ENCODE measurements at places on chromosomes 6 and 20.

DNA sequence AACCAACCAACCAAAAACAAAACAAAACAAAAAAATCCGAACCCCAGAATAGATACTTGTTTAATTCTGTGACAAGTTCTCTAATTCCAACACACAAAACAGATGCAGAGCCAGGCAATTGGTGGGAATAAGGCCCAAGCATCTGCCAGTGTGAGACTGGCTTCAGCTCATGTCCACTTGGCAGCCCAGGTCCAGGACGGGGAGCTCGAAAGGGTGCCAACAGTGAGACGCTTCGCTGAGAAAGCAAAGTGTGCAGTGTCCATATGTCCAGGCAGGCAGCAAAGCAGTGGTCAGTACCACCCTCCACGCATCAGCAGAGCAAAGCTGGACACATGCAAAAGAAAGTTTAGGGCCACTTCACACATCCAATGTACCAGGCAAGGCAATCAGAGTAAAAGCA is 102.9 kb downstream of the RALGAPA2 start:
- no peak for DNase-seq
- H3K27me3 ChIP-seq, result no peaks in the 10 kb centered on the region
- H3K4me3 ChIP-seq, result no peak overlapping the region
- H3K36me3 ChIP-seq, result no peaks in the 10 kb centered on the region

GRCh38 chr6:21800948-21801438 is 207.4 kb downstream of the SOX4 start:
- no peaks in the 10 kb centered on the region for H3K36me3 ChIP-seq
- H3K4me3 ChIP-seq, result no peak overlapping the region
- H3K27ac ChIP-seq, result no peak overlapping the region
- no peaks in the 10 kb centered on the region for H3K4me1 ChIP-seq
- H3K27me3 ChIP-seq, result no peaks in the 10 kb centered on the region

DNA sequence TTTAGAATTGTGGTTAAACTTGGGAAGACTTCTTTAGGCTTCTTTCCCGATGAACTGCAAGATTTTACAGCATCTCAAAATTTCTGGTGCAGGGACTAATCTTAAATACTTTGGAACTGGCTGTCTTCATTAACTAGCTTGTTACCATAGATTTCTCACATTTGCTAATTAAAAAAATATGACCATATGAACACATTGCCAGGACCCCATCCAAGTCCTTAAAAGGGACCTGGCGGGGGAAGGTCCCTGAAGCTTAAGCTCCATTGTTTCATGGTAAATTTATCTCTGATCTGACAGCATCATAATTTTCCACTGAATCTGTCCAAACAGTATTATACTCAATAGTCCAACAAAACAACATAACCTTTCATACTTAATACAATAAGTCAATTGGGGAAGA is 517.8 kb upstream of the FLRT3 start:
- no peak overlapping the region for H3K27ac ChIP-seq
- H3K36me3 ChIP-seq, result no peaks in the 10 kb centered on the region
- no peaks in the 10 kb centered on the region for H3K27me3 ChIP-seq
- no peak for DNase-seq
- H3K4me3 ChIP-seq, result no peak overlapping the region
- H3K4me1 ChIP-seq, result no peaks in the 10 kb centered on the region

DNA sequence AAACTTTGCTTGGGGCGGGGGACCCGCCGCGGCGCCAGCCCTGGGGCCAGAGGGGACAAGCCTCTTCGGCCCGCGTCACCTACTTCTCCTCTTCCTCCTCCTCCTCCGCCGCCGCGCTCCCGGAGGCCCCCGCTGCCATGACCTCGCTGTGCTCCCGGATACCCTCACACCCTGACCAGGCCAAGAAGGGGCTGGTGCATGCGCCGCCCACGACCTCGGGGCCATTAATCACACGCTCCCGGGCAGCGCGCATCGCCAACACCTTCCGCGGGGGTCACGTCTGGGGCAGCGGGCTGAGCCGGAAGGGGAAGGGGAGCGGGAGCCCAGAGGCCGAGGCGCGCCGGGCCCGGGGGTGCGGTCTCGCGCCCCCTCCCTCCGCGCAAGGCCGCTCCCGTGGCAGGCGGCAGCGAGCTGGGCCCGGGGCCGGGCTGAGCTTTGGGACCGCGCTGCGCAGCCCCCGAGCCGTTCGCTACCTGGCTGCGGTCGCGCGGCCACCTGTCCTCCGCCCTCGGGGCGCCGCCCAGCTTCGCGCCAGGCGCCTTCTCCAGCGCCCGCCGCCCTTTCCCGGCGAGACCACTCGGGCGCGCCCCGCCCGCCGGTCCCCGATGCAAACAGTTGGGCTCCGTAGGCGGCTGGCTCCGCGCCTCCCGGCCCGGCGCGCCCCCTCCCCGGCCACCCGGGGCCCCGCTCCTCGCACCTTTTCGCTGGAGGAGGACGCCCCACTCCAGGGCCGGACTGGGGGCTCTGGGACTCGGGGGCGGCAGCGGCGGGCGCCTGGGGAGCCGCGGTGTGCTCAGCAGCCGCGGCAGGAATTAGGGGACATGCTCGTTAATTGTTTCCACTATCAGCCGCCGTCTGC is 575 bp upstream of the CNR1 start:
- H3K27ac ChIP-seq, result no peak overlapping the region
- H3K4me1 ChIP-seq, result peaks cover 4% of the 10 kb centered on the region
- H3K27me3 ChIP-seq, result peaks cover 16% of the 10 kb centered on the region
- DNase-seq, result no peak
- no peaks in the 10 kb centered on the region for H3K36me3 ChIP-seq

- no peaks in the 10 kb centered on the region for H3K4me1 ChIP-seq
- DNase-seq, result no peak
- no peaks in the 10 kb centered on the region for H3K36me3 ChIP-seq
- H3K27ac ChIP-seq, result no peak overlapping the region
Observed at GRCh38 chr6:144867761-144868160, 582.6 kb downstream of the UTRN start.

GRCh38 chr6:39344821-39345280 is 22.3 kb upstream of the KCNK16 start:
- H3K4me3 ChIP-seq, result no peak overlapping the region
- DNase-seq, result no peak
- no peak overlapping the region for H3K27ac ChIP-seq
- no peaks in the 10 kb centered on the region for H3K36me3 ChIP-seq
- H3K4me1 ChIP-seq, result no peaks in the 10 kb centered on the region

DNA sequence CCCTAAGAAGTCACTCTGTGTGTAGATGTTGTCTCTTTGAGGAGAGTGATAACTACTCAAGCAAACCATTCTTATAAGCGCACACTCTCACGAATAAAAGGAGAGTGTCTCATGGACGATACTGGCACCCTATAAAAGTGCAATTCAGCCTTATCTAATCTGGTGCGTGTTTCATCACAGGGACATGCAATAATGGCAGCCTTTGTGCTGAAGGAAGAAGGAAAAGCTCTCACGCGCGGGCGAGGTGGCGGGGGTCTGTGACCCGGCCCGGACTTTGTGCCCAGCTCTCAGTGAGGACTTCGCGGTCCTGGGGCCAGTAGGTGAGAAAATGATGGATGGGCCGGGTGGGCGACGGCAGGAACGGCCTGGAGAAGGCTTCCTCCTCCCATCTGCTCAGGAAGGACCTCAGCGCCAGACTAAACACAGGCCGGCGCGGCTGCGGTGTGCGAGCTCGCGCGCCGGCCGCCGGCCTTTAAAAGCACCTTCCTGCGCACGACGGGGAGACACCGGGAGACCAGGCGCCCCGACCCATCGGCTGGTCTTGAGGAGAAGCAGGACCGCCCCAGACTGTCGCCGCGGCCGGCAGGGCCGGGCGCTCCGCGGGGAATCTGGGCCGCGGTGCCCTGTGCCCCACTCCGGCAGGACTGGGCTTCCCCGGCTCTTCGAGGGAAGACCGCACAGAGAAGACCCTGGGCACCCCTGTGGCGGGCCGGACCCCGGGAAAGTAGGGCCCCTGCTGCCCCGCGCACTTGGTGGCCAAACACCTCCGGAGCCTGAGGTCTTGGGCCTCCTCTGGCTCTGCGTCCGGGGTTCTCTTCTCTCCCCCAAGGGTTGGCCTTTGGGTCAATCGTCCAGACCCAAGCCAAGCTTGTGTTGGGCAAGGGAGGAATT is 8.3 kb upstream of the FOXC1 start:
- H3K27ac ChIP-seq, result no peak overlapping the region
- H3K4me3 ChIP-seq, result no peak overlapping the region
- H3K4me1 ChIP-seq, result peaks cover 21% of the 10 kb centered on the region
- no peak for DNase-seq

DNA sequence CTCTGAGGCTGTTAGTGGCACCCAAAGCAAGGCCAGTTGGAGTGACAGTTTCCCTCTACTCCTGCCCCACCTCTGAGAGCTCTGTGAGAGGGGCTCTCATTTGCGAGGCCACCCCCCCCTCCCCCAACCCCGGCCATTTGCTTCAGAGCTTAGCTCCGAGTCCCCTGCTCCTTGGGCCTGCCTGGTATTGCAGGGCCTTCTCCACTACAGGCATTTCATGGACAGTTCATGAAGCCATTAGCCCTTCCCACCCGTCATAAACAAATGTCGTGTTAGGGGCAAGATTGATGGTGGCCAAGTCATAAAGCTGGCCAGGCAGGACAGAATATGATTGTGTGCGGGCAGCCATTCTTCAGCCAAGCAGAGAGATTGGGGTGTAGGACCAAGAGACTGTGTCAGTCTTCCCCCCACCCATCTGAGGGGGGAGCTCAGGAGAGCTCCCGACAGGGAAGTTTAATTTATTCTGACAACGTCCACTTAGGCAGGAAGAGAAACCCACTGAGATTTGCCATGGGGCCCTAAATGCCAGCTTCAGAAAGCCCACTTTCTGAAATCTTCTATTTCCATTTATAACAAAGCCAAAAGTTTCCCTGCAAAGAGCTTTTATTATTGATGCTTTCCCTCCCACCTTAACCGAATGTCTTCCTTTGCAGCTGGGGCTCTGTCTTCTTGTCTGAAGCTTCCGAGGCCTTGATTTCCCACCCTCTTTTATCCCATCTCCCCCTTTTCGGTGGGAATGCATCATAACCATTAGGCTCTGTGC is 7.2 kb downstream of the FOXC1 start:
- H3K27ac ChIP-seq, result no peak overlapping the region
- H3K36me3 ChIP-seq, result no peaks in the 10 kb centered on the region
- H3K4me3 ChIP-seq, result no peak overlapping the region
- peaks cover 27% of the 10 kb centered on the region for H3K4me1 ChIP-seq

GRCh38 chr20:55919319-55919718 is 86.0 kb downstream of the CBLN4 start:
- H3K27ac ChIP-seq, result no peak overlapping the region
- DNase-seq, result no peak
- no peak overlapping the region for H3K4me3 ChIP-seq
- H3K36me3 ChIP-seq, result no peaks in the 10 kb centered on the region
- H3K27me3 ChIP-seq, result no peaks in the 10 kb centered on the region

DNA sequence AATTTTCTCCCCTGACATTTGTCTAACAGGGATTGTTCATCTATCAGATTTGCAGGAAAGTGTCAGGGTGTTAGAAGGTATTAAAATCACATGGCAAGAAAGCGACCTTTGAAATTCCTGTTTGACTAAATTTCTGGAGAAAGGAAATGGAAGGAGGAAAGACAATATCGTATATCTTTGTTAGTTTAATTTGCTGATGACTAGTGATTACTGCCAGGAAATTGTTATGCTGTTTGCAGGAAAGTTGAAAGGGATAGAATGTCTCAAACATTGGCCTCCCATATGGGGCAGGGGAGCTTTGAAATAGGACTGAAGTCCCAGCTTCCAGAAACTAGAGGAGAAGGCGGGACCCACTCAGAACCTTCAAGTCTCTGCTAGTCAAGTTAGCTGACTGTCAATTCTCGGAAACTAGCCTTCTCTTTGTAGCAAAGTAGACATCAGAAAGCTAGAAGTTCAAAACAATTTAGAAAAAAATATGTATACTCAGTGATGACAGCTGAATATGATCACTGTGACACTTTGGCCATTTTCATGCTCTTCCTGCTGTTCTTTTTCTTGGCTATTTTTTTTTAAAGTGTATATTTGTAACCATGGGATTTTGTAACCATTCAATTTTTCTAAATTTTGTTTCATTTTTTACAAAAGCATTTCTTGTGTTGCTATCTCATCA is 53.4 kb upstream of the RALGAPA2 start:
- no peak overlapping the region for H3K4me3 ChIP-seq
- no peak overlapping the region for H3K27ac ChIP-seq
- H3K36me3 ChIP-seq, result no peaks in the 10 kb centered on the region
- DNase-seq, result no peak
- no peaks in the 10 kb centered on the region for H3K27me3 ChIP-seq

GRCh38 chr20:11060423-11061185 is 386.8 kb upstream of the JAG1 start:
- no peaks in the 10 kb centered on the region for H3K27me3 ChIP-seq
- no peak overlapping the region for H3K4me3 ChIP-seq
- H3K27ac ChIP-seq, result no peak overlapping the region
- H3K36me3 ChIP-seq, result no peaks in the 10 kb centered on the region

GRCh38 chr6:157046776-157047175 is 269.6 kb downstream of the ARID1B start:
- H3K27ac ChIP-seq, result no peak overlapping the region
- H3K27me3 ChIP-seq, result no peaks in the 10 kb centered on the region
- no peak overlapping the region for H3K4me3 ChIP-seq
- no peaks in the 10 kb centered on the region for H3K36me3 ChIP-seq
- H3K4me1 ChIP-seq, result no peaks in the 10 kb centered on the region
- DNase-seq, result no peak

DNA sequence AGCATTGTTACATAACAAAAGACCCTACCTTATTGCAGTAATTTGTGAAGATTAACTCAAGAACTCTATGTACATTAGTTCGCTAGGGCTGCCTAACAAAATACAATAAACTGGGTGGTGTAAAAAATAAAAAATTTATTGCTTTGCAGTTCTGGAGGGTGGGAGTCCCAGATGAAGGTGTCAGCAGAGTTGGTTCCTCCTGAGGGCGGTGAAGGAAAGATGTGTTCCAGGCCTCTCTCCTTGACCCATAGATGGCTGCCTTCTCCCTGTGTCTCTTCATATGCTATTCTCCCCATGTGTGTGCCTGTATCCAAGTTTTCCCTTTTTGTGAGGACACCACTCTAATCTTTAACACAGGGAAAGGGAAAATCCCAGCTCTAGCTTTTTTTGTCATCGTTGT is 305 bp upstream of the VNN1 start:
- H3K4me3 ChIP-seq, result no peak overlapping the region
- no peaks in the 10 kb centered on the region for H3K36me3 ChIP-seq
- no peak for DNase-seq
- no peaks in the 10 kb centered on the region for H3K4me1 ChIP-seq
- no peak overlapping the region for H3K27ac ChIP-seq

- no peaks in the 10 kb centered on the region for H3K27me3 ChIP-seq
- H3K4me1 ChIP-seq, result no peaks in the 10 kb centered on the region
- H3K36me3 ChIP-seq, result no peaks in the 10 kb centered on the region
- no peak overlapping the region for H3K27ac ChIP-seq
- H3K4me3 ChIP-seq, result no peak overlapping the region
- no peak for DNase-seq
Observed at GRCh38 chr6:31008165-31008564, 2.1 kb upstream of the MUC22 start.

GRCh38 chr6:116004841-116005815 is 55.6 kb downstream of the FRK start:
- H3K27me3 ChIP-seq, result no peaks in the 10 kb centered on the region
- no peak overlapping the region for H3K27ac ChIP-seq
- DNase-seq, result no peak
- no peaks in the 10 kb centered on the region for H3K4me1 ChIP-seq

GRCh38 chr6:129206821-129207220 is 323.9 kb downstream of the LAMA2 start:
- no peaks in the 10 kb centered on the region for H3K27me3 ChIP-seq
- DNase-seq, result no peak
- H3K27ac ChIP-seq, result no peak overlapping the region
- no peaks in the 10 kb centered on the region for H3K4me1 ChIP-seq
